ENCODE measurements at places on chromosomes 11 and 22.

DNA sequence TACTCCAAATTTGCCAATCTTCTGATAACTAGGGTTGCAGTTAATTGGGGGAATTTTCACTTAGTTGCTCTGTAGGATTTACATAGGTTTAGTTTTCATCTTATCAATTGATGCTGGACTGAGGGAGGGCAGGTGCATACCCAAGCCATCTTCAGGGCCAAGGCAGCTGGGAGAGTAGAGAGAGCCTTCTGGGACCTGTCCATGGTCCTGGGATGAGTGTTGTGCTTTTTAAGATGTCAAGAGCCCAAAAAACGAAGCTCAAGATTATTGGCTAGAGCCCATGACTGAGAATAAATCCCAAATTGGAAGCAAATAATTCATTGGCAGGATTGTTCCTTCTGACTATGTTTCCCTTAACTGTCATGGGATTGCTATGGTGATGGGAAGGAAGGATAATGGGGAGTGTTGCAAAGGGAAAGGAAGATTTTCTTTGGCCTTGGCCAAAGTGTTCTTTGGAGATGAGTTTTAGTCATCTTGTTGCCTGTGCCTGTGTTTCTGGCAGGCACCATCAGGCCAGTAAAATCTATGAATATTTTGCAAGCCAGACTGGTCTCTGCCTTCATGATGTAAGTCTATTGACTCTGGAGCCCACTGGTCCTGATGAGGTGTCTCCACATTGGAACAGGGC is 4.5 kb downstream of the SLC22A6 start:
- no peak for DNase-seq

DNA sequence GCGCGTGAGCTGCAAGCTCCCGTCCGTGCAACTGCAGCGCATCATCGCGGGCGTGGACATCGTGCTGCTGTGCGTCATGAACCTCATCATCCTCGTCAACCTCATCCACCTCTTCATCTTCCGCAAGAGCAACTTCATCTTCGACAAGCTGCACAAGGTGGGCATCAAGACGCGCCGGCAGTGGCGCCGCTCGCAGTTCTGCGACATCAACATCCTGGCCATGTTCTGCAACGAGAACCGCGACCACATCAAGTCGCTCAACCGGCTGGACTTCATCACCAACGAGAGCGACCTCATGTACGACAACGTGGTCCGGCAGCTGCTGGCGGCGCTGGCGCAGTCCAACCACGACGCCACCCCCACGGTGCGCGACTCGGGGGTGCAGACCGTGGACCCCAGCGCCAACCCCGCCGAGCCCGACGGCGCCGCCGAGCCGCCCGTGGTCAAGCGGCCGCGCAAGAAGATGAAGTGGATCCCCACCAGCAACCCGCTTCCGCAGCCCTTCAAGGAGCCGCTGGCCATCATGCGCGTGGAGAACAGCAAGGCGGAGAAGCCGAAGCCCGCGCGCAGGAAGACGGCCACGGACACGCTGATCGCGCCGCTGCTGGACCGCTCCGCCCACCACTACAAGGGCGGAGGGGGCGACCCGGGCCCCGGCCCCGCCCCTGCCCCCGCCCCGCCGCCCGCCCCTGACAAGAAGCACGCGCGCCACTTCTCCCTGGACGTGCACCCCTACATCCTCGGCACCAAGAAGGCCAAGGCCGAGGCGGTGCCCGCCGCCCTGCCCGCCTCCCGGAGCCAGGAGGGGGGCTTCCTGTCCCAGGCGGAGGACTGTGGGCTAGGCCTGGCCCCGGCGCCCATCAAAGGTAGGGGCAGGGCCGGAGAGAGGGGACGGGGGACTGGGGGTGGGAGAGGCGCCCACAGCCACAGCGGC is 7.3 kb downstream of the PANX2 start:
- DNase-seq, result no peak

GRCh38 chr11:62602141-62603071 is 741 bp upstream of the MTA2 start:
- DNase-seq, result no peak

DNA sequence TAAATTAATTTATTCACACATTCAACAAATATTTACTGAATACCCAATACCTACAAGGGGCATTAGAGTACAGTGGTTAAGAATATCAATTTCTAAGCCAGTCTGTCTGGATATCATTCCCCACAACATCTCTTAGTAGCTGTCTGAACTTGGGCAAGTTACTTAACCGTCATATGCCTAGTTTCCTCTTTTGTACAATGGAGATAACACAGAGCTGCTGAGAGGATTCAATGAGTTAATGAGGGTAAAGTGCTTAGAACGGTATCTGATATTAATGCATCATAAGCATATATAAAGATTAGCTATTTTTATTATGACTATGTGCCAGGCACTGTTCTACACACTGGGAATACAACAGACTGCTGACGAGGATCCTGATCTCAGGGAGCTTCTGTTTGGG is 116.4 kb downstream of the APOL5 start:
- DNase-seq, result no peak

DNA sequence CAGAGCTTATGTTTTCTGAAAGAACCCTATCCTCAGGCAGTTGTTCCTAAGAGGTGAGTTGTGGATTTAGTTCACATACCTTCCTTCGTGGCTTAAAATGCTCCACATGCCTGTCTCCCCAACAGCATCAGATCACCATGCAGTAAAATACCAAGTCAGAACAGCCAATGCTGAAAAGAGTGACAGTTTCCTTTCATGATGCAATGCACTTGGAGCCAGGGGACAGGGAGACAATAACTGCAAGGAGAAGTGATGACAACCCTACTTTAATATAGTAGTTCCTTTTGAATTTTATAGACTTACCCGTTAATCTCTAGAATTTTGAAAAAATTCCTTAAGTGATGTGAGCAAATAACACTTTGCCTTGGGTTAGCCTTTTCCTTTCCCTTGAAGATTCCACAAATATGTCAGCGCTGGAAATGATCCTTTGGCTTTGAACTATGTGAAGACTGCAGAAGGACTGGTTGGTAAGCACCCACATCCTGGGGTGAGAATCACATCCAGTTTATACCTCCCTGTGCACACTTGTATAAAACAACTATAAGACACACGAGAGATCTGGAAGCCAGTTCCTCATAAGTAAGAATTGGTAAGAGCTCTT is 71.2 kb downstream of the PIWIL4 start:
- no peak for DNase-seq

GRCh38 chr11:131661132-131661531 is 290.7 kb downstream of the NTM start:
- no peak for DNase-seq

- DNase-seq, result no peak
These were observed 13.5 kb upstream of the LRP5 start for GRCh38 chr11:68298659-68299516.

DNA sequence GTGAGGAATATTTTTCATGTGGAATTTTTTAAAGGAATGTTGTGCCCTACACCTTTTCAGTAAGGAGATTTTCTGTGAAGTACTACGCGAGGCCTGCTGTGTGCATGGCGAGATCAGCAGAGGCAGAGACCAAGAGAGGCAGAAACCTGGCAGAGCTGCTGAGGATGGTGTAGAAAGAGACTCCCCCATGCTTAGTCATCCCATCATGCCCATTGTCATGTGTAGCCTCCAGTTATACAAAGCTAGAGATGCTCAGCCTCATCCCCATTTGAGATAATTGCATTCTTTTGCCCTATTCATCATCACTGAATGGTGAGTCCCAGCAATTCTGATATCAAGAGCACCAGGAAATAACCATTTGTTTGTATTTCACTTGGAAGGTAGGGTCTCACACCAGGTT is 3.0 kb upstream of the MS4A7 start:
- DNase-seq, result no peak

DNA sequence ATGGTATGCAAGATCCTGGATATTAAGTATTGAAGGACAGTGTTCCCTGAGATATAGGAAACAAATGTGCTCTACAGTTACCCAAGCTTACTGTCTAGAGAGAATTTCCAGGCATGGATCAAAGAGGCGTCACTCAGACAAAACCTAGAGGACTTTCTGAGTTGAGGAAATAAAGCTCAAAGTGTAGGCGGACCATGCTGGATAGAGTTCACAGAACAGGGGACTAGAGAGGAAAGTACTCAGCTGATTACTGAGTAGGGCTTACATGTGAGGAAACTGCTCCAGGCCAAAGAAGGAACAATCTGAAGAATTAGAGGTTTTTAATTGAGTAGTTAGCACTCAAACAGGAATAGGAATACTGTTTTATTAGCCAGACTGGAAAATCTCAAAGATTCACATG is 193.3 kb downstream of the TMEM135 start:
- DNase-seq, result no peak

DNA sequence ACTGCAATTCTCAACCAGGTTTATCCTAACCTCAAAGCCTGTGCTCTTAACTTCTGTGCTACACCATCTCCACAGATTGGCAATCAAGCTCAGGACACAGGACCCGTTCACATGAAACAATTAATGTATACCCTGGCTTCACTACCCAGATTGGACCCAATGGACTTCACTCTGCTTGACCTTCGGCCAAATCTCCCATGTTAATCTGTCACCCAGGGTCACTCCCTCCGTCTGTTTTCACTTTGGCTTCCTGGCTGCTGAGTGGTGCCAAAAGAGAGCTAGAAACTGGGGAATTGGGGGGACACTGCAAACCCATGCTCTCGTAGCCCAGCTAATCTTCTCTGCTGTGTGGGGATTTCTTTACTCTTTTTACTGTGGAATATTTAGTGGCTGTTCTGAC is 216.1 kb upstream of the ZC3H12C start:
- no peak for DNase-seq

- DNase-seq, result no peak
These were observed 50.3 kb downstream of the MICAL2 start for GRCh38 chr11:12160680-12161079.

GRCh38 chr11:110909336-110909735 is 197.1 kb upstream of the ARHGAP20 start:
- DNase-seq, result no peak

GRCh38 chr11:27246925-27247324 is 116.1 kb downstream of the CCDC34 start:
- no peak for DNase-seq

DNA sequence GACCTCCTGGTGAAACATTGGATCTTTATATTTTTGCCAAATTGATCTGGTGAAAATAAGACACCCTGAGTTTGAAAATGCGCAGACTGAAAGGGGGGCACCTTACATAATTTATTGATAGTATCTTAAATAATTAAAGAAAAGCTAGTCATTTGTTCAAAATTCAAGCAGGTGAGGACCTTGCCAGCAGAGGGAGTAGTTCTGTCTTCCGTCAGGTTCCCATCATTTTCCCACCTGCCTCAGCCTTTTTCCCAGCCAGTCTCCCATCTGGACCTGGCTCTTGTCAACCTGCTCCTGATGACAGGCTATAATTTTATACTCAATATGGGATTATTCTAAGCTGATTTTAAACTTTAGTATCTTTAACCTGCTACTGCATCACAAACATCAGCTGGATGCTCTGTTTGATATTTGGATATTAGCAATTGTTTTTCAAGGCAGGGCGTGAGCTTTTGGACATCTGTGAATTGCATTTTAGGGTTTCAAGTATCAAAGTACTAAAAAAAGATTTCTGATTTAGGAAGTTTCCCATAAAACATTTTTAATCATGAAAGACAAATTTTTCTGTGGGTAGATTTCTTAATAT is 132.0 kb downstream of the ELP4 start:
- DNase-seq, result no peak

DNA sequence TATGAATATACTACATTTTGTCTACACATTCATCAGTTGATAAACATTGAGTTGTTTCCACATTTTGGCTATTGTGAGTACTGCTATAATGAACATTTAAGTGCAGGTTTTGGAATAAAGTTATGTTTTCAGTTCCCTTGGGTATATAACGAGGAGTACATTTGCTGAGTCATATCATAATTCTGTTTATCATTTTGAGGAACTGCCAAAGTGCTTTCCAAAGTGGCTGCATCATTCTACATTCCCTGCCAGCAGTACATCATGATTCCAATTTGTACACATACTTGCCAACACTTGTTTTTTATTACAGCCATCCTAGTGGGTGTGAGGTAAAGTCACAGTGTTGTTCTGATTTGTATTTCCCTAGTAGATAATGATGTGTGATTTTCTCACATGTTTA is 1458.6 kb upstream of the TENM4 start:
- DNase-seq, result no peak

DNA sequence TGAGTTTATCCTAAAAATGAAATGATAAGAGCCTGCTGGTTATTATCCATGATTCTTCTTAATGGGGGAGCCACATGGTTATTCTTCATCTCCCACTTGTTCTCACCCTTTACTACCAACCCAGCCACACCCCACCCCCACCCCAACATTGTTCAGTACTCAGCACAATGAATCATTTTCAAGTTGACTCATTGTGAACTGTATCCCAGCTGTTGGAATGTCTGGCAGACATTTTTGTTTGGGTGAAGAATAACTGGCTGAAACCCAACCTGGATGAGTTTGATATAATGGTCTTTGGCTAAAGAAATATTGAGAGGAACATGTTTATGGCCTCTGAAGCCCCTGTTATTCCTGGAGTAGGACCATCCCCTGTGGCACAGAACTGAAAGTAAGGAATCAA is 136.2 kb downstream of the ELP4 start:
- DNase-seq, result no peak

DNA sequence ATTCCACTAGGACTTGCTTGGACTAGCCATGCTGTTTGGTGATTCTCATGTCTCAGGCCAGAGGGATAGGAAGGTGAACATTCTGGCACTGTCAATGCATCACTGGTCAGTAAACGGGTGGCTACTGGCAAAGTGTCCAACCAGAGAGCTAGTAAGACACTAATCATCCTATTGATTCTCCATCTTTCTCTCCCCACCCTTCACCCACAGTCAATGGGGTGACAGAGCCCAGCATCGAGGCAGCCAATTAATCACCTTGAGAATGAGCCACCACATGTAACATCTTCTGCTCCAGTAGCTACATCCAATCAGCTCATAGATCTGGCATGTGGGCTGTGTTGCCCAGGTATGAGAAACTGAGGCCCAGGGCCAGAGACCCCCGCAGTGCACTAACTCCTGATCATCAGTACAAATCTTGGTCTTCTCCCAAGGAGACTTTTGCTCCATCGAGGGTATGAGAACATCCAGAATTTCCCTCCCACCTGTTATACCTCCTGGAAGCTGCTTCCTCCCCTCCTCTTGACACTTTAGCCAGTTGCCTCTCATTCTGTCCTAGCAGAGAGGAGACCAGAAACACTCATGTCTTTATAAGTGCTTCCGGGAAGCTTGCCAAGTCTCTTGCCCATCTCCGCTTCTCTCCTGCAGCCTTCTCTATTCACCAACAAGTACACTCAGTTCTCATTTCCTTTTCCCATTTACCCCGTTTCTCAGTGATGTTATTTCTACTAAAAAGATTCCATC is 17.0 kb downstream of the HTR3A start:
- DNase-seq, result no peak

DNA sequence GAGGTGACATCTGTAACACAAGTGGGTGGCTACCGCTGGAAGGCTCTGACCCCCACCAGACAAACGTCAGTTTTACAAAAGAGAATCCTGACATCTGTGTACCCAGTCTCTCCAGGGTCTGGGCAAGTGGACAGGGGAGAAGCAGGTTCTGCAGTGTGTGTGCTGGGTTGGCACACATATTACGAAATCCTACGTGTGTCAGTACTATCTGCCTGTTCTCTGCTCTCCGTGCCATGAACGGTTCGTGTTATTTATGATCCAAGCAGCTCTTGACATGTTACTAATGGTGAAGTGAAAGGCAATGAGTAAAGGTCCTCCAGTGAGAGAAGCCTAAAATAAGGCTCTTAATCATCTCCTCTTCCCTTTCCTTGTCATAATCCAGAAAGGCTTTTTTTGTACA is 201.5 kb upstream of the MTMR2 start:
- no peak for DNase-seq

- DNase-seq, result no peak
These were observed 69.2 kb downstream of the GALNT18 start for GRCh38 chr11:11552529-11553087.

GRCh38 chr22:19169002-19169946 is 9.3 kb downstream of the SLC25A1 start:
- DNase-seq, result no peak

- no peak for DNase-seq
These were observed 9.1 kb downstream of the INSC start for GRCh38 chr11:15123849-15124248.

Data from stimulated activated CD8-positive, alpha-beta memory T cell treated with anti-CD3 and anti-CD28 coated beads, Interleukin-7, amount 100 ng/mL, for 48 hours (primary cell).